Sciatic nerve (tissue), 2 donors: ENCODE measurements at places on chromosomes 5 and 9. TPM values are rescaled to one million over a fixed set of nuclear protein-coding genes. Genes with fewer than 3 reads are reported as not detected.

AGXT2 gene
- not detected for total RNA-seq

TMEM250 gene
- 23.0 TPM for total RNA-seq

FGF18 gene
- 15.8 TPM for total RNA-seq

- no peak for DNase-seq
Observed at GRCh38 chr9:16833296-16833835, 37.1 kb downstream of the BNC2 start.

- DNase-seq, result peak; percentile 40
Observed at GRCh38 chr9:128713411-128713780, 10.5 kb downstream of the ZDHHC12 start.

DNA sequence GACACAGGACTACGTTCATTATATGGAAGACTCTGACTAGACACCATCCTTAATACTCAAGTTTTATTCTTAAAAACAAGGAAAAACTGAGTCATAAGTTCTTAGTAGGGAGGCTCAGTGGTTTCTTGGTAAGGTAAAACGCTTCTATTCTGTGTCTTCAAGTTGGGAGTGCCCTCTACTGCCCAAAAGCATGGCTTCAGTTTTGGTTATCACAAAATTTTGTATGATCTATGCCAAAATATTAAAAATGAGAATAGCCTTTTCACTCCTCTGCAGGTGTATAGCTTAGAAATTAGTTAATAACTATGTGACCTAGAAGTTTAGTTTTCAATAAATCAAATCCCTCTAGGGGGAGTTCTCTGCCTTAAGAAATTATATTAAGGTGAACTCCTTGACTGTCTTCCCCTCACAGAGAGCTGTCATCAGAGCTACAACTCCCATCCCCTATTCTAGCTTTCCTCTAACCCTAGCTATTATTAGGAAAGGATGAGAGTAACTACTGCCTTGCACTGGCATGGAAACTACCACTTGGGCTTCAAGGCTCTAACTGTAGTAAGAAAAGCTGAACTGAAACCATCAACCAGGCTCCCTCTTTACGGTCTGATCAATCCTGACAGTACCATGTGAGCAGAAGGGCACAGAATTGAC is 189.7 kb downstream of the GNAQ start:
- no peak for DNase-seq

GRCh38 chr9:90658181-90658580 is 15.6 kb upstream of the DIRAS2 start:
- no peak for DNase-seq

GRCh38 chr5:1471240-1471853 is 26.1 kb upstream of the SLC6A3 start:
- DNase-seq, result peak; percentile 38

GRCh38 chr9:87189006-87189405 is 241.7 kb upstream of the GAS1 start:
- DNase-seq, result no peak

DNA sequence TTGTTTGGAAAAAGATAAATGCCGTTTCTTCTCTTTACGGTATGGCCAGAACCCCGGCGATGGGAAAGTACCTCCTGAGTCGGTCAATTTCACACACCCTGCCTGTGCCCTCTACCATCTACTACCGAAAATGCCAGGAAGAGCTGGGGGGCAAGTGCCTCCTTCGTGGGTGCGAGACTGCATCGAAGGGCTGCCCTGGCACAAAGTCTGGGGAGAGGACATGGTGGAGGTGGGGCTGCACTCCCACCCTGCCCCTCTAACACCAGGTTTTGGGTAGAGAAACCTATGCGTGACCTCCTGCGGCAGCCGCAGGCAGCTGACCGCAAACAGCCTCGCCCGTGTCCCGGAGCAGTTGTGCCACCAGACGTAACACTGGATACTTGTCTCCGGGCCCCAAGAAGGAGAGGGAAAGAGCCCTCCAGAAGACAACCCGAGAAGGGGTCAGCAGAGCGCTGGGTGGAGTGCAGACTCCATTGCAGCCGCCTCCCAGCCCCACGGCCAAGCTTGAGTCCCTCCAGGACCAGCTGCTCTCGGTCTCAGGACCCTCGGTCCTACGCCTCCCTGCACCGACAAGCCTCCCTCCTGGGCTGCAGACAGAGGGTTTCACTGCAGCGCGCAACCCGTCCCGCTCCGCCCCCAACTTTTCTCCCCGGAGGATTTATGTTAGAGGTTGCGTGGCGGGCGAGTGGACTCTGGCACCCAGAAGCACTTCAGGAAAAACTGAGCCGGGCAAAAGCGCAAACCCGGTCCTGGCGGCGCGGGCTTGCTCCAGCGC is 823 bp upstream of the PRDM6 start:
- DNase-seq, result peak; percentile 62

- no peak for DNase-seq
Observed at GRCh38 chr9:8282535-8282934, 483.0 kb upstream of the DMAC1 start.
